ENCODE measurements at places on chromosomes 2 and 18.

- no peak for DNase-seq
These were observed 406.1 kb upstream of the NRP2 start for GRCh38 chr2:205276116-205276777.

GRCh38 chr2:191981706-191982105, 134.8 kb upstream of the CAVIN2 start:
- DNase-seq: no peak

DNA sequence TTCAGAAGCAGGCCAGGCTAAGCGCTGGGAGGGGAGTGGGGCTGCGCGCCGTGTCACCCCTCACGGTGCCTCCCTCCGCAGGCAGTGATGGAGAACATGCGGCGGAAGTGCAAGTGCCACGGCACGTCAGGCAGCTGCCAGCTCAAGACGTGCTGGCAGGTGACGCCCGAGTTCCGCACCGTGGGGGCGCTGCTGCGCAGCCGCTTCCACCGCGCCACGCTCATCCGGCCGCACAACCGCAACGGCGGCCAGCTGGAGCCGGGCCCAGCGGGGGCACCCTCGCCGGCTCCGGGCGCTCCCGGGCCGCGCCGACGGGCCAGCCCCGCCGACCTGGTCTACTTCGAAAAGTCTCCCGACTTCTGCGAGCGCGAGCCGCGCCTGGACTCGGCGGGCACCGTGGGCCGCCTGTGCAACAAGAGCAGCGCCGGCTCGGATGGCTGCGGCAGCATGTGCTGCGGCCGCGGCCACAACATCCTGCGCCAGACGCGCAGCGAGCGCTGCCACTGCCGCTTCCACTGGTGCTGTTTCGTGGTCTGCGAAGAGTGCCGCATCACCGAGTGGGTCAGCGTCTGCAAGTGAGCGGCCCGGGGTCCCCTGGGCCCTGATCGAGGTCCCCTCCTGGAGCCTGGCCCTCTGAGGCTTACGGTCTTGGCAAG, 12.2 kb downstream of the WNT10A start:
- DNase-seq: peak; percentile 45

GRCh38 chr2:112893752-112894151, 17.2 kb upstream of the IL37 start:
- no peak for DNase-seq

DNA sequence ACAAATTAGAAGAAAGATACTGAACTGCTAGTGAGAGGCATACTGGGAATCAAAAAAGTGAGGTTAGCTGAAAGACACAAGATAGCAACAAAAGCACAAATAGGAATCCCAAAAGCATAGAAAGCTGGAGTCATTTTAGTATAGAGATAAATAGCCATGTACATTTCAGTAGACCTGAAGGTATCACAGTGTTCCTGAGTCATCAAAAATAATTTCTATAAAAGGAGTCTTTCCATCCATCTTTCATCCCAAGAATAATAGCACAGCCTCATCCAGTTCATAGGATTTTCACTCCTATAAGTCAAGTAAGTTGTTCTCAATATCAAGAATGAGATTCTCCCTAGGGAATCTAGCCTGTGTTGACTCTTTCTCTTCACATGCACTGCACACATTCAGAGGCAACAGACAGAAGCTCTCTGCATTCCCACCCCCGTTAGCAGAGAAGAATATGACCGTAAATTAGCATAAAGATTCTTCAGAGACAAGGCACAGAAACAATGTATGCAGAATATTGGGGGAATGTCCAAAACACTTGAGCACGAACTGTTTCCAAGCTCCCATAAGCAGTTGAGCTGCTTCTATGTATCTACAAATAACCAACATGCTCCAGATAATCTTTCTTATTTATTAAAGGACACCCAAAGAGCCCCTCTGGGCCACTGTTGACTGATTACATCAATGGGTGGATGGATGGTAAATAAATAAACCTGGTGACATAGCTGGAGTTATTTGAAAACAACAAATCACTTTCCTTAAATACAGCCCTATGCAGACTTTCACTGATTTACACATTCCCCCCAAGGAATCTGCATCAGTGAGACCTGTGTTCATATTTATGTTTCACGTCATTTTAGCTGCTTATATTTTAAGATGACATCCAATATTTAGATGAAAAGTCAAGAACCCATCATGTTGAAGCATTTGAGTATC, 174.5 kb upstream of the PKDCC start:
- no peak for DNase-seq

DNA sequence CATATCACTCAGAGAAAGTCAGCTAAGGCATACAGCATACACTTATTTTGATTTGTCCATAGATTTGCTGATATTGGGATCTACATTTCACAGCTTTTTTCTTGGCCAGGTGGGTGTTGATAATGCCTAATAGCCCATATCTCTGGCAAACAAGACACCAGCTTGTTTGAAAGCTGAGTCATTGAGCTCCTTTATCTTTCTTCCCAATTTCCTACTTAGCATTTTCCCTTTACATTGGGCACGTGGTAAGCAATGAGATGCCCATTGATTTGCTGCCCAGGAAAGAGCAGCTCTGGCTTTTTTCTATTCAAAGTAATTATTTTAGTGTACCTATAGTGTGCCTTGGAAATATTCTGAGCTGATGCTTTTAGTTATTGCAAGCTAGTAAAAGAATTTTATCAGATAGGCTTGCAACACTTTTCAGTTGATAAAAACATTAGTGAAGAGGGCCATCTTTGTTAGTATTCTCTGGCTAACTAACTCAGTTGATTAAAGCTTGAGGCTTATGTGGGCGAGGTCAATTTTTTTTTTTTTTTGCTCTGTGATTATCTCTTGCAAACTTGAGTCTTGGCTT, 79.6 kb downstream of the OSBPL6 start:
- no peak for DNase-seq

DNA sequence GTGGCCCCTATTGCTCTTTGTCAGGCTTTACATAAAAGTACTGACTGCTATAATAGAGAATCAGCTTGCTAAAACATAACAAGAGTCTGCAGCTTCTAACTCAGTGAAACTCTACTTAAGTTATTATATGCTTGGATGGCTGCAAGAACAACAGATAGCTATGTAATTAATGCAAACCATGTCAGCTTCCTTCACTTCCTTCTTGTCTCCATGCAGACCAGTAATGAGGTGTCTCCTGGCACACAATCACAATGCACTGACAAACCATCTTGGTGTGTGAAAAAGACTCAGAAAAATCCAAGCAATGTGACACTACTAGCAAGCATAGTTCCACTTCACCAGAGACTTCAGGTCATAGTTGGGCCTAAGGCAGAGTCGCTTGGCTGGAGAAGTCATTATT, 2068.9 kb upstream of the PIK3C3 start:
- DNase-seq: no peak

GRCh38 chr2:197090742-197091367, 164.3 kb upstream of the PGAP1 start:
- no peak for DNase-seq

DNA sequence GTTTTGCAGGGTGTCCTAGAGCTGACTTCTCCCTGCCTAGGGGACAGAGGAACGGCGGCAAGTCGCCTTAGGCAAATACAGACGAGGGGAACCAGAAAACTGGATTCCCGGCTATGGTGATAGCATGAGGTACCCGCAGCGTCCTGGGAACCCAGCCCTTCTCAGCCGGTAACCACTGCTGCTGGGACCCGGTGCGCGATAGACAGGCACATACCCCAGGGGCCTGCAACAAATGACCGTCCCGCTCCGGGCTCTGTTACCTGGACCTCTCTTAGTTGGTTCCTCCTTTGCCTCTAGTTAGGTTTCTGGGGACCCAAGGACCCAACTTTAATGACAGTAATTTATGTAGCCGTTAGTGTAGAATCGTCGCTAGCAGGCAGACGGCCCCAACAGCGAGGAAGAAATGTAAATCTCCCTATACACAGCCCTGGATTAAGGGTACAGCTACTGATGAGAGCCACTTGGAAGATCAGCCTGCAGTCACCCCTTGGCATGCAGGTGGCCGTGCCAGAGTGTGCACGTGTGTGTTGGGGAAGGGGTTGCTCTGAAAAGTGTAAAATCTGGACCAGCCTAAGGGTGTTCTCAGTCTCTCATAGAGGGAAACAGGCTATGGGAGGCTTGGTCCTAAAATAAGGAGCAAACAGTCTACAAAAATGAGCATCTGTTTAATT, 819 bp upstream of the SERPINE2 start:
- DNase-seq: no peak

DNA sequence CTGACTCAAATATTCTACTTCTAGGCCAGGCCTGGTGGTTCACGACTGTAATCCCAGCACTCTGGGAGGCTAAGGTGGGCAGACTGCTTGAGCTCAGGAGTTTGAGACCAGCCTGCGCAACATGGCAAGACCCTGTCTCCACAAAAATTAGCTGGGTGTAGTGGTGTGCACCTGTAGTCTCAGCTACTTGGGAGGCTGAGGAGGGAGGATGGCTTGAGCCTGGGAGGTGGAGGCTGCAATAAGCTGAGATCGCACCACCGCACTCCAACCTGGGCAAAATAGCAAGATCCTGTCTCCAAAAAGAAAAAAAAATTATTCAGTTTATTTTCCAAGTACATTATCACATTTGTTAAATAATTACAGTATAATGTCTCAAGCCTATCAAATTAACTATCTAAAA, 7.3 kb downstream of the PPP3R1 start:
- no peak for DNase-seq
